ENCODE measurements at places on chromosomes 2 and 18.
A peak's percentile ranks its signal among the peaks of the same experiment; 100 is the strongest.

DNA sequence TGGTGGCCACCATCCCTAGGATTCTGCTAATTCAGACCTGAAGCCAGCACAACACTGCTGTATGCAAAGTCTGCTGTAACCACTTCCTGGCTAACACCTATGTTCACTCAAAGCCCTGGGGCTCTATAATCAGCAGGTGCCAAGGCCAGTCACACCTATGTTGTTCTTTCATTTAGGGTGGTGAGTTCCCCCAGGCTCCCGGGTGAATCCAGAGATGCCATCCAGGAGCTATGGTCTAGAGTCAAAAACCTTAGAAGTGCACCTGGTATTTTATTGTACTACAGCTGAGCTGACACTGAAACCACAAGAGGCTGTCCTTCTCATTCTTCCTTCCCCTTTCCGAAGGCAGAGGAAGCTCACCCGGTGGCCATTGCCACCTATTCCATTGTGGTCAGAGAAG lies 46.2 kb upstream of the CCDC141 start:
- no peak for DNase-seq

DNA sequence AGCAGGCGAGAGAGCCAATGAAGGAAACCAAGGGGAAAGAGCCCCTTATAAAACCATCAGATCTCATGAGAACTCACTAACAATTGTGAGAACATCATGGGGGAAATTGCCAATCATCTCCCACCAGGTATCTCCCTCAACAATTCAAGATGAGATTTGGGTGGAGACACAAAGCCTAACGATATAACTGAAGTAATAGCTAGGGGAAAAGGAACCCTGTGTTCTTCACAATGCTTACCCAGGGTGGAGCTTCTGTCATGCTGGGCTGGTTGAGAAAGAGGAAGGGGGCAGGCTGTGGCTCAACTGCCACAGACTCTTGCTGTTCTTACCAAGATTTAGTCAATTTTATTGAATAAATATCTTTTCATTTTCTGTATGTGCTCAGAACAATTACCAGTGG lies 392.1 kb upstream of the HS6ST1 start:
- peak; percentile 13 for DNase-seq

- no peak for DNase-seq
Observed at GRCh38 chr2:101623031-101623521, 74.4 kb upstream of the MAP4K4 start.

GRCh38 chr18:44859751-44860439 lies 179.2 kb downstream of the SETBP1 start:
- no peak for DNase-seq

DNA sequence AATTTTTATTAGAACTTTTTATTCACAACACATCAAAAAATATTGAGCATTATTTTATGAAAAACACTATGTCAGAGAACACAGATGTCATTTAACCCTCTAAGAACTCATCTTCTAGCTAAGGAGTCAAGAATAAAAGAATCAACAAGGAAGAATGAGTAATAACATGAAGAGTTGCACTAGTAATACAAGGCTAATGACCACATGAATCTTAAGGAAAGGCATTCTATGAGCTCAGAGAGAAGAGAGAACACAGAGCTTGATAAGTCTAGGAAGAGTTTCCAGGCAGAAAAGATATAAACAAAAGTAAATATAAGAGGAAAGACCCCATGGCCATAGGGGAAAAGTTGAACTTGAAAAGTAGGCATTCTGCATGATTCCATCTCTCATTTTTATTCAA lies 166.5 kb downstream of the MAIP1 start:
- DNase-seq: no peak

DNA sequence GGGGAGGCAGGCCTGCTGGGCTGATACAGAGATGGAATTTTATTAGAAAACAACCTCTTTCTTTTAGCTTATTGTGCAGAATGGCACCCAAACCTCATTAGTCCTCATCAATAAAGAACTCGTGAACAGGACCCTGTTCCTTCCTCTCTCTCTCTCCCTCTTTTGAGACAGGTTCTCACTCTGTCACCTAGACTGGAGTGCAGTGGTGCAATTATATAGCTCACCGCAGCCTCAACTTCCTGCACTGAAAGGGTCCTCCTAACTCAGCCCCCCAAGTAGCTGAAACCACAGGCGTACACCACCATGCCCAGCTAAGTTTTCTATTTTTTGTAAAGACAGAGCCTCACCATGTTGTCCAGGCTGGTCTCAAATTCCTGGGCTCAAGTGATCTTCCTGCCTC lies 21.7 kb upstream of the AP1S3 start:
- DNase-seq: no peak

GRCh38 chr2:100756704-100757103 lies 63.2 kb upstream of the NPAS2 start:
- no peak for DNase-seq

DNA sequence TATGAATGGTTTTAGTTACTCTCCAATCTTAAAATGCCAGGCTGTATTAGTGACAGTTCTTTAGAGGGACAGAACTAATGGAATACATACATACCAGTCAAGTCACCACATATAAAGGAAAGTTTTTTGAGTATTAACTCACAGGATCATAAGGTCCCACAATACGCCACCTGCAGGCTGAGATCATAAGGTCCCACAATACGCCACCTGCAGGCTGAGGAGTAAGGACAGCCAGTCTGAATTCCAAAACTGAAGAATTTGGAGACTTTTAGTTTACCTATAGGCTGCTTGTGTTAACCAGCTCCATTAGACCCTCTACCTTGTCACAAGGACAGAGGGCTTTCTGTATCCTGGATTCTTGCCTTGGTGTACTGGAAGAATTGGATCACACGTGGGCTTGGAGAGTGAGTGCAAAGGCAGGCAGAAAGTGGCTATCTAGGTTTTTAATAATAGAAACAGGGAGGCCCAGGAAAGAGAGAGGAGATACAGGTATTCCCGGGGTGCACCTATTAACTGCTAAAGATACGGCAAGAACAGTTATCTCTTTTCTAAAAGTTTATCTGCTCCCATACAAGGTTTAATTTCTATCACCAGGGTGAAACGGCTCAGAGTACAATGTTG lies 234.9 kb upstream of the CYRIA start:
- DNase-seq: no peak

GRCh38 chr18:54774981-54775665 lies 53.2 kb upstream of the RAB27B start:
- no peak for DNase-seq

DNA sequence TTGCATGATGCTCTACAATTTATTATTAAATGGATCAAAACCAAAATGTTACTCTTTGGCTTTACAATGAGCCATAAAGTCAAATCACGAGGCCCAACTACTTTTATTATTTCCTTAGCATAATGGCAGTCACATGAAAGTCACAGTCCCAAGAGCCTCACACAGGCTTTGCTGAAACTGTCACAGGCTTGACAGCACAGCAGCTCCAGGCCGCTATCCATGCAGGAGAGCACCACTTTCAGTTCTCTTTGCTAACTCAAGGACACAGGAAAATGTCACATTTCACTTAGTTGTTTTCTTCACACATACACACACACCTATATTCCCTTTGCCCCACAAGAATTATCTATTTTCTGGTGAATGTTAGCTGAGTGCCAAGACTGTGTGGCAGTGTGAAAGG lies 11.1 kb upstream of the MSGN1 start:
- no peak for DNase-seq

GRCh38 chr18:69774831-69775230 lies 172.8 kb downstream of the CD226 start:
- DNase-seq: no peak

DNA sequence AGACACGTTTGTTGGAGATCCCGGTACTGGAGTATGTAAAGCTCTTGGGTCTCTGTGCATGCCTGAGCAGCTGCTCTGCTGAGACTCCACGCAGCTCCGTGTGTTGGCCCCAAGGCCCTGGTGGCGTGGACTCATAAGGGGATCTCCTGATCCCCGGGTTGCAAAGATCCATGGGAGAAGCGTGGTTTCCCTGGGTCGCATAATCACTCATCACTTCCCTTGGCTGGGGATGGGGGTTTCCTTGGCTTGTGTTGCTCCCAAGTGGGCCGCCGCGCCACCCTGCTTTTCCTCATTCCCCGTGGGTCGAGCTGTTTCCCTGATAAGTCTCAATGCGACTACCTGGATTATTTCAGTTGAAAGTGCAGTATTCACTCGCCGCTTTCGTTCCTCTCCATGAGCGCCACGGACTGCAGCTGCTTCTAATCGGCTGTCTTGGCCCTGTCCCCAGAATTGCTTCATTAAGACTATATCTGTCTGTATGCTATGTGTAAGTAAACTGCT lies 76.0 kb downstream of the EPC2 start:
- peak; percentile 3 for DNase-seq

GRCh38 chr2:100812116-100812515 lies 7.8 kb upstream of the NPAS2 start:
- DNase-seq: no peak

DNA sequence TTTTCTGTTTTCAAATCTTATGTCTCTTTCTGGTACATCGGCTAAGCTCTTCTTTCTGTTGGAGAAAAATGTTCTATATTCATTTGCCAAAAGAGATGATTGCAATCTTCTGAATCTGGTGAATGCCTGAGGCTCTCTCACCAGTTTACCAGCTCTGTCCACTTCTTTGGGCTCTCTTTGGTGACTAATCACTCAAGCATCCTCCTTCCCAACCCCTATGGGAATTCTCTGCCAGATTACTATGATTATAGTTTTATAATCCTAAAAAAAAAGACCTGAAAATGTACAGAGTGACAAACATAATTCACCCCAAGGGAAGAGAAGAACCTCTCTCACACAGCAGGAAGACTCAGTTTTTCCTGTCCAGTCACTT lies 187.3 kb downstream of the CAMKMT start:
- DNase-seq: no peak

DNA sequence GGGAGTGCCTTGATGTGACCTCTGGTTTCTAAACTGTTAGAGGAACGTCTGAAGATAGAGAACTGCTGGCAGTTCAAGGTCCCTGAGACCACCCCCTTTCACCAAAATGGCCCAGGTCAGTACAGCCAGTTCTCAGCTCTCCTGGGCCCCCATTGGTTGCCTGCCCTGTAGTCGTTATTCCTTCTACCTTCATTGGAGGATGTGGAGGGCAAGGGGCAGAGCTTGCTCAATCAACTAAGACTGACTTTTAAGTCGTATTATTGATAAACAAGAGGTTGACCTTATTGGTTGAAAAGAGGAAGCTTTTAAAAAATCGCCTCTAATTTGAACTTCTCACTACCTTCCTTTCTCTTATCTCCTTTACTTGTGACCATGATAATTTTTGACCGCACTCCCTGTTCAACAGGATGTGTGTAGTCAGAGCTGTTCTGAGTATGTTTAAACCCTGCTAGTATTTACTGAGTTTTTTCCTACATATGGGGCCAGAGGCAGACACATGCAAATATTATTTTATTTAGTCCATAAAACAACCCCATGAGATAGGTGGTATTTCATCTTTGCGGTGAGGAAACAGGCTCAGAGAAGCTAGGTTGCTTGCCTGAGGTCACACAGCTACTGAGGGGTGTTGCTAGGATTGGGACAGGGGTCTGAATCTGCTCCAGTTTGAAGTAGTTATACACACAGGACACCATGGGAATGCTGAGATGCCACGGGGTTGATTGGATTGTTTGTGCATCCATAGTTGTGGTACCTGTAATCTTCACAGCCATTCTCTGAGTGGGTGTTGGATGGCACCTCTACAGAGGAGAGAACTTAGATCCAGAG lies 65.9 kb downstream of the TMEM247 start:
- no peak for DNase-seq

- no peak for DNase-seq
Observed at GRCh38 chr2:108287169-108287568, 1.5 kb upstream of the SULT1C2 start.

DNA sequence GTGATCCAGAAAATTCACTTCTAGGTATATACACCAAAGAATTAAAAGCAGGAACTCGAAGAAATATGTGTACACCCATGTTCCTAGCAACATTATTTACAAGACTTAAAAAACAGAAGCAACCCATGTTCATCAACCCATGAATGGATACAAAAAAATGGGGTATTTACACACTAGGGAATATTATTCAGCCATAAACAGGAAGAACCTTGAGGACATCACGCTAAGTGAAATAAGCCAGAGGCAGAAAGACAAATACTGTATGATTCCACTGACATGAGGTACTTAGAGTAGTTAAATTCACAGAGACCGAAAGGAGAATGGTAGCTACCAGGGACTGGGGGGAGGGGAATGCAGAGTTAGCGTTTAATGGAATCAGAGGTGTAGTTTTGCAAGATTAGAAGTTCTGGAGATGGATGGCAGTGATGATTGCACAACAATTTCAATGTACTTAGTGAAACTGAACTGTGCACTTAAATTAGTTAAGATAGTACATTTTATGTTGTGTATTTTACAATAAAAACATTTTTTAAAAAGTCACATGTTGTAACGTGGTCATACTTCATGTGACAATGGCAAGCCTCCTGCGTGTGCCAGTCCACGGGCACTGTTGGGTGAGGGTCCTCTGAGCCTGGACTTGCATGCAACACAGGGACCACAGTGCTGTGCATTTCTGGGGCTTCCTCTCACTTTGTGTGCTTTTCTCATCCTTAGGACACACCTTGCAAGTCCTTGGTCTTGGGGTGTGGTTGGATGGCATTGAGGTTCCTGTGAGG lies 206.1 kb upstream of the HDAC4 start:
- DNase-seq: no peak

DNA sequence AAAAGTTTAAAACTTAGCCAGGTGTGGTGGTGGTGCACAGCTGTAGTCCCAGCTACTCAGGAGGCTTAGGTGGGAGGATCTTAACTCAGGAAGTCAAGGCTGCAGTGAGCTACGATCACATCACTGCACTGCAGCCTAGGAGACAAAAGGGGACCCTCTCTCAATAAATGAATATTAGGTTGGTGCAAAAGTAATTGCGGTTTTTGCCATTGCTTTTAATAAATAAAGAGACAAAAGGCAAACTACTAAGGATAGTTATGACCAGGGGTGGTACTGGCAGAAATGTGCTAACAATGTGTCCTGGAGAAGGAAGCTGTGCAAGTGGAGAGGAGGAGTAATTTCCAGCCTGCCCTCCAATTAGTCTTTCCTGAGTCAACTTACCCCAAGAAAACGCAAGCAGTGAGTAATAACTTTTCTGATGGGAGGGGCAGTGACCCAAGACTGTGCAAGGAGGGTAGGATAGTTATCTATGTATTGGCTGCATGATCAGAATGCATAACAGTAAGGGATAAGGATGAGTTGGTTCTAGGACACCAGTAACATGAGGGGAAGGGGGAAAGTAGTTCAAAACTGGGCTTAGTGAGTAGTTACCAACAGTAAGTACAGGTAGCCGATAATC lies 1.5 kb downstream of the EXOC6B start:
- DNase-seq: no peak

DNA sequence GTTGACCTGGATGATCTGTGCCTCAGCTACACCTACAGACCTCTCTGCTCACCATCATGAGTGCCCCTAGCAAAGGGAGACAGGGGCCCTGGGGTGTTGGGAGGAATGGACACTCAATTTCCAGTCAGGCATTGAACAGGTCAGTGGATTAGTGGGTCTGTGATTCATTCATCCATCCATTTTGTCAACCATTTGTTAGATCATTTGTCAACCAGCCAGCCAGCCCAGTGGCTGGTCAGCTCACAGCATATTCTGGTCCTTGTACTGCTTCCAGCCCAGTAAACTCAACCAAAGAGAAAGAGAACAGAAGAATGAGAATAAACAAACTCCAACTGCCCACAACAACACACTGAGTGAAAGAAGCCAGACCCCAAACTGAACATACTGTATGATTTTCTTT lies 4.6 kb upstream of the KLF11 start:
- DNase-seq: no peak

- no peak for DNase-seq
Observed at GRCh38 chr2:142974288-142975024, 97.0 kb downstream of the KYNU start.

Data from globus pallidus (tissue), 1 donor.